Astrocyte of the cerebellum (primary cell): ENCODE measurements at places on chromosomes 6 and 20.

GRCh38 chr6:118917546-118918328 is 17.2 kb downstream of the MCM9 start:
- DNase-seq: no peak

DNA sequence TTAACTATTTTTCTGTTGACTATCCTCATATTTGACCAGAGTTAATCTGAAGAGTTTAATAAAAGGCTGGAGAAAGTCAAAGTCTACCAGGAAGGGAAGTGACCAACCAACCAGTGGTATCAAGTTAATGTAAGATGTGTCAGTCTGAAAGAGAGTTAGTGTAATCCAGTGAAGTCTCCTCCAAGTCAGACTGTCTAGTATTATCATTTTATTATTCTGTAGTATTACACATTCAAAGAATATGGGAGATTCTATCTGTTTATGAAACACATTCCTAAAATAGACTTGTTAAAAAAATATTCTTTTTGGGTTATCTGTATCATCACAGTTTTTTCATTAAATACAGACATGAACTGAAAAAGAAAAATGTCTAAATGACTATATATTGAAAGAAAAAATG is 194.4 kb downstream of the BTBD9 start:
- DNase-seq: no peak

- no peak for DNase-seq
These were observed 32.9 kb downstream of the FOXF2 start for GRCh38 chr6:1422290-1422689.

DNA sequence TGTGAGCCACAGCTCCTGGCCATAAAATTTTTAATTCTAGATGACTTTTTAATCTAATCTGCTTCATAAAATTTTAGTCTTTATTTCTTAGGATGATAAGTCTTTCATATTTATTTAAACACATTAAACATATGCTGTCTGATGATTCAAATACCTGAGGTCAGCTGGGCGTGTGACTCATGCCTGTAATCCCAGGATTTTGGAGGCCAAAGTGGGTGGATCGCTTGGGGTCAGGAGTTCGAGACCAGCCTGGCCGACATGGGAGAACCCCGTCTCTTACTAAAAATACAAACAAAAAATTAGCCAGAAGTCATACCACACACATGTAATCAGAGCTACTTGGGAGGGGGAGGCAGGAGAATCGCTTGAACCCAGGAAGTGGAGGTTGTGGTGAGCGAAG is 53.1 kb downstream of the RBM24 start:
- DNase-seq: no peak

GRCh38 chr6:134733801-134734200 is 216.1 kb downstream of the ALDH8A1 start:
- DNase-seq: no peak

- no peak for DNase-seq
These were observed 3.0 kb upstream of the SDCBP2 start for GRCh38 chr20:1331801-1332453.

- DNase-seq: no peak
These were observed 12.4 kb upstream of the MDGA1 start for GRCh38 chr6:37709932-37710555.

DNA sequence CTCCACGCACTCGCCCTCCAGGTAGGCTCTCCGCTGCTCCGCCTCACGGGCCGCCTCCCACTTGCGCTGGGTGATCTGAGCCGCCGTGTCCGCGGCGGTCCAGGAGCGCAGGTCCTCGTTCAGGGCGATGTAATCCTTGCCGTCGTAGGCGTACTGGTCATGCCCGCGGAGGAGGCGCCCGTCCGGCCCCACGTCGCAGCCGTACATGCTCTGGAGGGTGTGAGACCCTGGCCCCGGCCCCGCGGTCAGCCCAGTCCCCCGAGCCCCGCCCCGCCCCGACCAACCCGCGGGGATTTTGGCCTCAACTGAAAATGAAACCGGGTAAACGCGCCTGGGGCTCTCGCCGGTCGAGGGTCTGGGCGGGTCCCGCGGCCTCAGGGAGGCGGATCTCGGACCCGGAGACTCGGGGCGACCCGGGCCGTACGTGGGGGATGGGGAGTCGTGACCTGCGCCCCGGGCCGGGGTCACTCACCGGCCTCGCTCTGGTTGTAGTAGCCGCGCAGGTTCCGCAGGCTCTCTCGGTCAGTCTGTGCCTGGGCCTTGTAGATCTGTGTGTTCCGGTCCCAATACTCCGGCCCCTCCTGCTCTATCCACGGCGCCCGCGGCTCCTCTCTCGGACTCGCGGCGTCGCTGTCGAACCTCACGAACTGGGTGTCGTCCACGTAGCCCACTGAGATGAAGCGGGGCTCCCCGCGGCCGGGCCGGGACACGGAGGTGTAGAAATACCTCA is 598 bp downstream of the HLA-B start:
- DNase-seq: no peak
